ENCODE measurements at places on chromosomes 6 and 20.

- no peak for DNase-seq
Observed at GRCh38 chr6:142385352-142385751, 83.5 kb downstream of the ADGRG6 start.

DNA sequence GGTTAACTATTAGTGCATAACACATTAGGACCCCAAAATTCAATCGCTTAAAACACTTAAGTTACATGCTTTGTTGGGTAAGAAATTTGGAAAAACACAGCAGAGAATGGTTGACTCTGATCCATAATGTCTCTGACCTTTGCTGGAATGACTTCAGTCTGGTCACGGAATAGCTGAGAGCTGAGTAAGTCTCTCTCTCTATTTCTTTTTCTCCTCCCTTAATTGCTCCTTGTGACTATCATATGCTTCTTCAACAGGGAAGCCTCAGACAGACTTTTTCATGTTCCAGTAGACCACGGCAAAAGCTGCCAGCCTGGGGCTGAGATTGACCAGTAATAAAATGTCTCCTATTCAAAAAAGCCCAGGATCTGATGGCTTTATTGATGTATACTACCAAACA lies 4.8 kb downstream of the OR12D1 start:
- DNase-seq, result no peak

DNA sequence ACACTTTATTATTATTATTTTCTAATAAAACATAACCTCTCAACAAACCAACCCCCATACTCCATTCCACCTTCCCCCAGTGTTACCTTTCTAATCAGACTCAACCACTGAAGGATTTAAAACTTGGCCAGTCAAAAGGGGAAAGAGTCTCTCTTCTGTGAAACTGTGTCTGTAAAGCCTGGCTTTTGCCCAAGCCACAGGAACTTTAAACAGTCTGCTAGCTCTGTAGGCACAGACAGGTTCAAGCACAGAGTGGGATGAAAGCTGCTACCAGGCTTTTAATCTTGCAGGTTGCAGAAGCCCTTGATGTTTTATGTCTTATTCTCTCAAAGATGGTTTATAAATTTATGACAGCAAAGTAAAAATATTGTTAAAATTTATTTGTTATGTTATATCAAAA lies 585.7 kb downstream of the TENT5A start:
- DNase-seq, result no peak

GRCh38 chr6:3265671-3266070 lies 6.9 kb downstream of the PSMG4 start:
- no peak for DNase-seq

GRCh38 chr20:9467995-9468394 lies 46.4 kb upstream of the LAMP5 start:
- no peak for DNase-seq

- DNase-seq, result no peak
Observed at GRCh38 chr20:11376420-11376819, 541.3 kb upstream of the BTBD3 start.

- no peak for DNase-seq
Observed at GRCh38 chr20:3993109-3993508, 22.2 kb downstream of the RNF24 start.

DNA sequence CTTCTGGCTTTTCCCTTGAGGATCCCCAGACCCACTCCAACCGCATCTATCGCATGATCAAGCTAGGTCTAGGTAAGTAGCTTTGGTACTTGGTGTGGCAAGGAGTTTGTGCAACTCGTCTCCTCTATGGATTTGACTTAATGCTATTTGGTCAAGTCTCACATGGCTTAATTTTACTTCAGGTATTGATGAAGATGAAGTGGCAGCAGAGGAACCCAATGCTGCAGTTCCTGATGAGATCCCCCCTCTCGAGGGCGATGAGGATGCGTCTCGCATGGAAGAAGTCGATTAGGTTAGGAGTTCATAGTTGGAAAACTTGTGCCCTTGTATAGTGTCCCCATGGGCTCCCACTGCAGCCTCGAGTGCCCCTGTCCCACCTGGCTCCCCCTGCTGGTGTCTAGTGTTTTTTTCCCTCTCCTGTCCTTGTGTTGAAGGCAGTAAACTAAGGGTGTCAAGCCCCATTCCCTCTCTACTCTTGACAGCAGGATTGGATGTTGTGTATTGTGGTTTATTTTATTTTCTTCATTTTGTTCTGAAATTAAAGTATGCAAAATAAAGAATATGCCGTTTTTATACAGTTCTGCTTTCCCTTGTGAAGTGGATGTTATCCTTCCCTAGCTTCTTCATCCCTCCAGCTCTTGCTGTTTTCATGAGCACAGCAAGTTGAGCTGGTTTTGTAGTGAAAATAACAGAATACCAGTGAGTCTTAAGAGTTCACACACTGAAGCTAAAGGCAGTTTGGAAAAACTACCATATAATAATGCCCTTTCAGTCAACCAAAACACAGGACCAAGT lies 3.8 kb downstream of the SLC35B2 start:
- DNase-seq, result peak; percentile 49

DNA sequence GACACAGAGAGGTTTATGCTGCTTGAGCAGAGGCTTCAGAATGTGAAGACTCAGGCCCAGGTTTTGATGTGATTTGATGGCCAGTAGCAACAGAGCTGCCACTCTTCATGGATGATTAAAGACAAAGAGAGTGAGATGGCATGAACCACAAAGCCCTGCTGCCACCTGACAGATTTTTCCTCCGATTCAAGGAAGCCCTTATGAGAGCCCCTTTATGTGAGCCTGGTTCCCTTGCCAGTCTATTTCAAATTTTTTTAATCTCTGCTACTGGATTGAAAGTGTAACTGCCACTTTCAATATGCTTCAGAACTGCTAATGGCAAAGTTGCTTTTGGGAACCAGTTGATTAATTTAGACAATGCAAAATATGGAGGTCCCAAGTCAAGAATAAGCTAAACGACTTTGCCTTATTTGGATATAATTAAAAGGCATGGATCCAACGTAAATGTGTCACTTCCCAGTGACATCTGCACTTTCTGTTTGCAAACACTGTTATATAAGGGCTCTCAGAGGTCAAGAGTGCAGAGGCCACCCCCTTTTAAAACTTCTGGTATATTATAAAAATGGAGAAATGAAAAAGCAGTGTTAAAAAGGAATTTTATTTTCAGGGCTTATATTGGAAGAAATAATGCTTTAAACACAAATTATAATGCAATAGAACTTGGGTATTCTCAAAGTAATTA lies 238.9 kb upstream of the FLRT3 start:
- DNase-seq, result no peak

- DNase-seq, result no peak
Observed at GRCh38 chr20:44005661-44006060, 91.0 kb downstream of the TOX2 start.

DNA sequence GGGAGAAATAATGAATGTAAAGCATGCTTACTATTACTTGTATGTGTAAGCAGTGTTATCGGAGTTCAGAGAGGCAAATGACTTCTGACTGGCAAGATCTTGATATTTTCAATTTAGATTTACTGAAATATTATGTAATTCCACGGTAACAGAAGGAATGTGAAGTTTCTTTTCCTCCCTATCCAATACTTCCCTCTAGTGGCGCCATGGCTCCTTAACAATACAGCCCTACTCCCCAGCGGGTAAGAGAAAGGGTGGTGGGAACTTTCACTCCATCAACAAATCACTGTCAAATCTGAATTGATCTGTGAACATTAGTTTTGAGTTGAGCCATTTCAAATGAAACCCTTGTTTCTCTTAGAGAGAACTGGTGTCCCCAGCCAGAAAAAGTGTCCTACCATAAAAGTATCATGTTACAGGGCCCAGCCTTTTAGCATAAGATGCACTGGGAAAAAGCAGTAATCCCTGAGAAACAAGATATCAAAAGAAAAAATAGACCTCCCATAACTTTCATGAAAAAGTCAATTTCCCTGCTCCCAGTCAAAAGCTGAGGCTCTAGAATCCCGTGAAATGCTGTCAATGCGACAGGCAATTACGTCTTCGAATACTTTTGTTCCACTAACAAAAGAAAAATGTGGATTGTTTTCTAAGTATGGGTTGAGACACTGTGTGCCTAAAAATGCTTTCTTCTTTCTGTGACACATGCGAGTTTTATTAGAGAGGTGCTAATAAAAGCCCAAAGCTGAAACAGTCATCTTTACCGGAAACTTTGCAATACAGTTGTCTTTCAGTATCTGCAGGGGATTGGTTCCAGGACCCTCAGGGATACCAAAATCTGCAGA lies 12.9 kb downstream of the COX7A2 start:
- DNase-seq, result no peak

- no peak for DNase-seq
Observed at GRCh38 chr6:170147056-170147787, 143.7 kb downstream of the DLL1 start.

DNA sequence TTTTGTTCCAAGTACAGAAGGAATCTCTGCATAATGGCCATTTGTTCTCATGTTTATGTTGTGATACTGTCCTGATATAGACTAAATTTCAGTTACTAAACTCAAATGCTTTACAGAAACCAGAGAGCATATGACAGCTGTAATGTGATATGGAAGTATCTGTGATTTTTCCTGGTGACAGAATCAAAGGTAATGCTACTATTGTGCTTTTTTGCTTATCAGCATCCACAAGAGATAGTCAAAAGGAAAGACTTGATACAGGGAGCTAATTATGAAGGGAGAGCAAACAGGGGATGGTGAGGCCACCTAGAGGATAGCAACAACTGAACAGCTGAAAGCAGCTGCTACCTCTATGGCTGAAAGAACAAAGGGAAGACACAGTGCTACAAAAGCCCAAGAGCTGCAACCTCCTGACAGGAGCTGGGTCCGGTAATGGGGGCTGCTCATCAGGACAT lies 181.4 kb downstream of the PHF3 start:
- no peak for DNase-seq

DNA sequence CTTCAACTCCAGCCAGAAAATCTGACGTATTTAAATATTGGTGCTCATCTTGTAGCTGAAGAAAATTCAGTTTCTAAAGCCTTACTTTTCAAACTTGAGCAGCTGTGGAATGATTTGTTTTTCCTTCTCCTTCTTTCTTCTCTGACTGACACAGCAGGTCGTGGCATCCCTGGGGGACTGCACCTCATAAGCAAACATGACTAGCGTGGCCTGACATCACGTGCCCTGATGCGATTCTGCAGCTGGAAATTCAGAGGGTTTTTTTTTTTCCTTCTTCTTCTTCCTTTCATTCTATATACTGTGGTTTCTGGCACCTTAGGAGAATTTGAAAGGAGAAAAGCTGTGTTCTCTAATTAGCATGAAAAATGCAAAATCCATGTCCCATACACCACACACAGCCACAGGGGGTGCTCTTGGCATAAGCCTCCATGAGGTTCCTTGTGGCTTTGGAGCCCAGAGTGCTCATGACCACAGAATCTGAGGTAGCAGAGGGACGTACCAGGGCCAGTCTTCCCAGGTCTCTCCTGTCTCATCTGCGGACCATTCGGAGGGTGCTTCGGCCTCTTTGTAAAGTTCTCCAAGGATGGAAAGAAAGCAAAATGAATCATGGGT lies 258.5 kb upstream of the CDH4 start:
- DNase-seq, result no peak

DNA sequence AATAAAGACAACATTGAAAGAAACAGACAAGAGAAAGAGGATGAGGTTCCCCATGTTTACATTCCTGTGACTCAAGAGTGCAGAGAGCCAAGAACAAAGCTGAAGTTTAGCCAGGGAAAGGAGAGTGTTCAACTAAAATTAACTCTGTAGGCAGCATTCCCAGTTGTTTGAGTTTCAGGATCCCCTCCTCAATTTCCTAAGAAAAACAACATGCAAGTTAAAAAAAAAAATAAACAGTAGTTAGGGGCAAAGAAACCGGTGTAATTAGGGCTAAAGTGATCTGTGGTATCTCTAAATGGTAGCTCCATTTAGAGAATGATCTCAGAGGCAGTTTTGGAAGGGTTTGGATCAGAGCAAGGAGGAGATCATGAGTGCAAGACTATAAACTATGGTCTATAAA lies 30.9 kb upstream of the RAB23 start:
- no peak for DNase-seq

GRCh38 chr6:25714765-25715164 lies 39.8 kb upstream of the SLC17A4 start:
- DNase-seq, result no peak

DNA sequence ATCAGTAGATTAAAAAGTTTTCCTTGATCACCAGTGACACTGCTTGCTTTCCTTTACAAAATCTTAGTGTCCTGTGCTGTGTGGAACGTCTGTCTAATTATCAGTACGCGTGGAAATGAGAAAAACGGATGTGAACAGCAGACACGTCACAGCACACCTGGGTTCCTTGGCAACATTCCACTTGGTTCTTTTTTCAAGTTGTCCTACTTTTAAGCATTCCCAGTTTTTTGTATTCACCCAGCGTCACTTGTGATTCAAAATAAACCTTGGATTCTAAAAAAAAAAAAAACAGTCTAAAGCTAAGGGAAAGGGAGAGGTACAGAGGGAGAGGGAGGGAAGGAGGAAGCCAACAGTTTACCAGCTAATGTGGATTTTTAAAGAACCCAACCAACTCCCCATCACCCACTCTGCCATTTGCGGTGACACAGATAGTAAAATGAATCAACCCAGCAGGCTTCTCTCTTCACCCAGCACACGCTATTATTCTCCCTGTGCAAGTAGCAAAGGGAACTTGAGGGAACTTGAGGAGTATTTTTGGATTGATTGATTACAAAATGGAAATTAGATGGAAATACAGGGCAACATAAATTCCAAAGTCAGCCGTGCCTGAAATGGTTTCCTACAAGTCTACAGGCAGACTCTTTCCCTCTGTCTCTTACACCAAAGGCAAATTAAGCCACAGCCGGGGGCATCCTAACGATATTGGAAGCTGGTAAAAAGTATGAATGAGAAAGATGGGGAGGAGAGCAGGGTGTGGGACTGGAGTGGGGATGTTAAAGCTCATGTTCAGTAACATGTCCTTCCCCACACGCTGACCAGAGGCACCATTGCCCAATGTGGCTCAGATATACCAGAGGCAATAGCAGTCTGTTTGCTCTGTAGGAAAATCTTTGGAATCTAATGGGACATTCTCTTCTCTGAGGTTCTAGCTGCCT lies 129.8 kb downstream of the SASH1 start:
- DNase-seq, result no peak

DNA sequence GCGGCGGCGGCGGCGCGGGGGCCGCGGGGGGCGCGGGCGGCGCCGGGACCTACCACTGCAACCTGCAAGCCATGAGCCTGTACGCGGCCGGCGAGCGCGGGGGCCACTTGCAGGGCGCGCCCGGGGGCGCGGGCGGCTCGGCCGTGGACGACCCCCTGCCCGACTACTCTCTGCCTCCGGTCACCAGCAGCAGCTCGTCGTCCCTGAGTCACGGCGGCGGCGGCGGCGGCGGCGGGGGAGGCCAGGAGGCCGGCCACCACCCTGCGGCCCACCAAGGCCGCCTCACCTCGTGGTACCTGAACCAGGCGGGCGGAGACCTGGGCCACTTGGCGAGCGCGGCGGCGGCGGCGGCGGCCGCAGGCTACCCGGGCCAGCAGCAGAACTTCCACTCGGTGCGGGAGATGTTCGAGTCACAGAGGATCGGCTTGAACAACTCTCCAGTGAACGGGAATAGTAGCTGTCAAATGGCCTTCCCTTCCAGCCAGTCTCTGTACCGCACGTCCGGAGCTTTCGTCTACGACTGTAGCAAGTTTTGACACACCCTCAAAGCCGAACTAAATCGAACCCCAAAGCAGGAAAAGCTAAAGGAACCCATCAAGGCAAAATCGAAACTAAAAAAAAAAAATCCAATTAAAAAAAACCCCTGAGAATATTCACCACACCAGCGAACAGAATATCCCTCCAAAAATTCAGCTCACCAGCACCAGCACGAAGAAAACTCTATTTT lies 2.0 kb downstream of the FOXC1 start:
- no peak for DNase-seq
